ENCODE measurements at places on chromosomes 13 and 19.
A peak's percentile ranks its signal among the peaks of the same experiment; 100 is the strongest.

DNA sequence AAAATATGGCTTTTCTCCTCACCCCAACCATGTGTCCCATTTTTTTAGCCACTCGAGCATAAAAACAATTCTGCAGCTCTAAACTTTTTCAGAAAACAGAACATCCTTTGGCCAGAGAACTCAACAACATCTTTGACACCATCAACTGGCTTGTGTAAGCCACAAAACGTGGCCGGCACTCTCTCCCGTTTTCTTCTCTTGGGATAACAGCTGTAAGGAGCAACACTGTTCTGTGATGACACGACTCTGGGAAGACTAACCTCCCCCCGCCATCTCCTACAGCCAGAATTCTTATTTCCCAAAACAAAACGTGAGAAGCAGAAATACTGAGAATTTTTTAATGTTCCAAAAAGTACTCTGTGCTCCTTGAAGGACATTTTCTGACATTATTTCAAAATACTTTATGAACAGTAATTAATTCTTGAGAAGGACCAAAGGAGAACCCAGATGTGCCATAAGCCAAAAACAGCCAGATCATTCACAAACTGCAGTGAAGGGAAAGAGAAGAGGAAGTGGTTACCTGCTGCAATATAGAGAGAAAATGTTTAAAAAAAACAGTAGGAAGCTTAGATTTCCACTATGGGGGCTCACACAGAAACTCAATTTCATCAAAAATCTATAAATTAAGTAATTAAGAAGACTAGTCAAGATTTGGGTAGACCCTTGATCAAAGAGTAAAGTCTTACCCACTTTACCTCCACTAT lies 25.8 kb downstream of the COL4A1 start:
- no peak for DNase-seq

- no peak for DNase-seq
These were observed 11.9 kb downstream of the PLEKHF1 start for GRCh38 chr19:29677001-29677817.

GRCh38 chr13:72565893-72566292 lies 161.5 kb downstream of the MZT1 start:
- DNase-seq = peak; percentile 75

DNA sequence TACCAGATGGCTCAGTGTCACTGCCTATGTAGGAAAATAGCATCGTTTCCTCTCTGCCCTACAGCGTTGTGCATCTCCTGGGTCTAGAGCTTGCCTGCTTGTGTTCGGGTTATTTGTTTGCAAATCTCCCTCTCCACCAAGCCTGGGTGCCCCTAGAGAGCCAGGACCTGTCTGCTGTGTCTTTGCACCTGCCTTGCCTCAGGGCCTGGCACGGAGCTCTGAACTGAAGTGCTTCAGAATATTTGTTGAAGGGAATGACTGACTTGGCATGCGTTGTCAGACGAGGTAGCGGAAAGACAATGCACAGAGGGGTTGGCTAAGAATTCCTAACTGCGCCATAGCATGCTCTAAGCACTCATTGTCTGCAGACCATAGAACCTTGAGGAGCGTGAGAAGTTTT lies 263.4 kb downstream of the FGF9 start:
- peak; percentile 98 for DNase-seq

- DNase-seq = no peak
These were observed 21.6 kb downstream of the LTBP4 start for GRCh38 chr19:40622773-40623075.

GRCh38 chr13:95644601-95645052 lies at the start of gene DZIP1:
Gene DZIP1, minus strand, starts transcription at chr13:95644706. Its CDS starts 2,677 bp downstream, at chr13:95642029.
- peak; percentile 88 for DNase-seq

DNA sequence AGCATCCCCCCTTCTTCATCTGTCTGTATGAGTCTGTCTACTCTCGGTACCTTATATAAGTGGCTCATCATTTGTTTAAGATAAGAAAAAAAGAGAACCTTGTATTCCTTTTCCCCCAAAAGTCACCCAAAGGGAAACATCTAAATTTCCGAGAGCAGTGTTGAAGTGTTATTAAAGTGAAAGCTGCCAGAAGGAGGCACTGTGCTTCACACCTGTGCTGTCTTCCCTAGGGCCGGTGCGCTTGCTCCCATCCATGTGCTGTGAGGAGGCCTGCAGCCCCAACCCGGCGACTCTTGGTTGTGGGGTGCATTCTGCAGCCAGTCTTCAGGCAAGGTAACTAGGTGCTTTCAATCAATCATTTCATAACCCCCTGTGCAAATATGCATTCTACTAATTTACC lies 97.5 kb downstream of the TNFRSF19 start:
- DNase-seq = no peak

DNA sequence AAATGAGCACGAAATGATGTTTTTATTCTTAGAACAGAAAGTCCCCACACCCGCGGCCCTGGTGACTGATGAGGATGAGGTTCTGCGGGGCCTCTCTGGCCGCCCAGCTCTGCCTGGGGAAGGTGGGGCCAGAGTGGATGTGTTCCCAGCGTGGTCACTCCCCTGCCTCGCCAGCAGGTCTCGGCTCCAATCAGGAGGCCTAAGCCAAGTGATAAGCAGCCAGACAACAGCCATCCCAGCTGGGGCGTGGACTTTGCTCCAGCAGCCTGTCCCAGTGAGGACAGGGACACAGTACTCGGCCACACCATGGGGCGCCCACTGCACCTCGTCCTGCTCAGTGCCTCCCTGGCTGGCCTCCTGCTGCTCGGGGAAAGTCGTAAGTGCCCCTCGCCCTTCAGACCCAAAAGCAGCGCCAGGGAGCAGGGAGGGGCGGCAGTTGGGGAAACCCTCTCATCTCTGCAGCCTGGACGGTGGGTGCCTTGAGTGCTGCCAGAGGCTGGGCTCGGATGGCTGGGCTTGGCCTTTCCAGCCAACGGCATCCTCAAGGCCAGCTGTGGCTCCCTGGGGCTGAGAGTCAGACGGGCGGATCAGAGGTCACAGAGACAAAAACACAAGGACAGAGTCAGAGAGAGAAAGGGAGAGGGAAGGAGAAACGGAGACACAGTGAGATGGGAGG lies at the start of gene F10:
TSS of gene F10 (plus strand) at position 250 of the 676 bp plus-strand sequence. CDS start at position 307, 57 bp downstream.
- DNase-seq = no peak

GRCh38 chr19:33473653-33474305 lies 47.8 kb downstream of the PEPD start:
- no peak for DNase-seq

Data from NCI-H1092 treated with DMSO at 0.1 percent for 48 hours (cell line).